ENCODE measurements at places on chromosomes 6 and 20.

GRCh38 chr20:45419188-45420091, 3.5 kb downstream of the PIGT start:
- H3K4me3 ChIP-seq, result no peak overlapping the region
- H3K27me3 ChIP-seq, result no peaks in the 10 kb centered on the region
- peaks cover 51% of the 10 kb centered on the region for H3K36me3 ChIP-seq
- peaks cover 9% of the 10 kb centered on the region for H3K4me1 ChIP-seq

GRCh38 chr6:126227833-126228702, 111.8 kb upstream of the CENPW start:
- H3K4me3 ChIP-seq, result no peak overlapping the region
- H3K36me3 ChIP-seq, result no peaks in the 10 kb centered on the region
- H3K27ac ChIP-seq, result no peak overlapping the region

DNA sequence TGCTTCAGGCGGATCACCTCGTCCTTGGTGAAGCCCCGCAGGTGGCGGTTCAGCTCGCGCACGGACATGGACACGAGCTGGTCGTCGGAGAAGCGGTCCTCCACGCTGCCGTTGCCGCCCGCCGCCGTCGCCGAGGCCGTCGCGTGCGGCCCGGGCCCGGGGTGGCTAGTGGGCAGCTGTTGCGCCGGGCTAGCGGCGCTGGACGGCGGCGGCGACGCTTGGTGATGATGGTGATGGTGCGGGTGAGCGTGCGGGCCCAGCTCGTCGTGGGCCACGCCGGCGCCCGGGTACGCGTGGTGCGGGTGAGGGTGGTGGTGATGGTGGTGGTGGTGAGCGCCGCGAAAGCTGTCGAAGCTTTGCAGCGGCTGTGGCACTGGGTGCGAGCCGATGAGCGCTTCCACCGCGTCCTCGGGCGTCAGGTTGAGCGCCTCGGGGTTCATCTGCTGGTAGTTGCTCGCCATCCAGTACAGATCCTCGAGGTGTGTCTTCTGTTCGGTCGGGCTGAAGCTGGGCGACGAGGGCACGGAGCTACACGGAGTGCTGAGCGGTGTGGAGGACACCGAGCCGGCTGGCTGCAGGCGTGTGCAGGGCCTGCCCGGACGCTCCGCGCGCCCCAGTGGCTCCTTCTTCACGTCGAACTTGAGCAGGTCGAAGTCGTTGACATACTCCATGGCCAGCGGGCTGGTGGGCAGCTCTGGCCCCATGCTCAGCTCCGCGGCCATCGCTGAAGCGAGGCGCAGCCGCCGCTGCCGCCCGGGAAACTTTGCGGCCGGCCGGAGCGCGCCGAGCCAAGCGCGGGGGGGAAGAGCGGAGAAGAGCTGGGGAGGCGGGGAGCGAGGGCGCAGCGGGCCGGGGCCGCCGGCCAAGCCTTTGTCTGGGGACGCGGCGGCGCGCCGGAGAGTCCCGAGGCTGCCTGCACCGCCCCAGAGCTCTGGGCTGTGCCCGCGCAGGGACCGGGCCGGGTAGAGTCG, 622 bp downstream of the MAFB start:
- H3K4me1 ChIP-seq, result peaks cover 66% of the 10 kb centered on the region
- no peak for DNase-seq
- H3K36me3 ChIP-seq, result peaks cover 2% of the 10 kb centered on the region
- H3K4me3 ChIP-seq, result peak overlapping the region; percentile 54
- peak overlapping the region; percentile 40 for H3K27ac ChIP-seq

- peaks cover 19% of the 10 kb centered on the region for H3K36me3 ChIP-seq
- DNase-seq, result no peak
- no peak overlapping the region for H3K27ac ChIP-seq
- H3K27me3 ChIP-seq, result no peaks in the 10 kb centered on the region
These were observed 16.5 kb upstream of the EFHC1 start for GRCh38 chr6:52403627-52404026.

DNA sequence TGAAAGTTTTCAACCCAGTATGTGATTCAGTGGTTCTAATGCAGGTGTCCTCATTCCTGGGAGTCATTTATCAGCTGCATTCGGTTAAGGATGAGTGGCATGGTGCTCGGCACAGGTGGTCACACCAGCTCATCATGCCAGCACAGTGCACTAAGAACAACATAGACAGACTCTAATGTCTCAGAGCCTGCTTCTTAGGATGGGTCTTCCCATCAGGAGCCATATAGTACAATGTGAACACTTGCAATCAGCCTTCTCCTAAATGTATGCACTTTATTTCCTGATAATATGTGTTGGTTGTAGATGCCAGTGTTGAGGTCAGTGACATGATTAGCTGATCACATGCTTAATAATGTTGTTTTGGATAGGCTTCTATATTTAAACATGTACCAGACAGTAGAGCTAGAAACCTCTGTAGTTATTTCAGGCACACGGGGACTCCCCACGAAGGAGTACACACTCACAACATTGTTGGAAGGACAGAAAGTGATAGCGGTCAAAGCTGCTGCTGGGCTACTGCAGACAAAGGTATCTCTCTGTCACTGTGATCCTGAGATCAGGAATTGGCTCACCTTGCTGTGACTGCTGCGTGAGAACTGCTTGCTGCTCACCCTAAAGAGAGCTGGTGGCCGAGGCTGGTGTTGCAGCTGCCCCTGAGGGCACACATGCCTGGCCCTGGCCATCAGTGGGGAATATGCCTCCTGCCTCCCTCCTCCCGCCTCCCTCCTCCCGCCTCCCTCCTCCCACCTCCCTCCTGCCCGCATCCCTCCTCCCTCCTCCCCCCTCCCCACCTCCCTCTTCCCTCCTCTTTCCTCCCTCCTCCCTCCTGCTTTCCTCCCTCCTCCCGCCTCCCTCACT, 195.4 kb downstream of the SMOC2 start:
- no peak overlapping the region for H3K27ac ChIP-seq
- H3K36me3 ChIP-seq, result no peaks in the 10 kb centered on the region
- no peak for DNase-seq
- H3K27me3 ChIP-seq, result no peaks in the 10 kb centered on the region
- no peak overlapping the region for H3K4me3 ChIP-seq

- H3K4me1 ChIP-seq, result no peaks in the 10 kb centered on the region
- H3K27ac ChIP-seq, result no peak overlapping the region
- H3K27me3 ChIP-seq, result no peaks in the 10 kb centered on the region
- no peak for DNase-seq
- H3K36me3 ChIP-seq, result no peaks in the 10 kb centered on the region
- H3K4me3 ChIP-seq, result no peak overlapping the region
These were observed 645.8 kb upstream of the ARID1B start for GRCh38 chr6:156131221-156131903.

- no peak for DNase-seq
- H3K27me3 ChIP-seq, result no peaks in the 10 kb centered on the region
- H3K4me1 ChIP-seq, result no peaks in the 10 kb centered on the region
- H3K36me3 ChIP-seq, result no peaks in the 10 kb centered on the region
- no peak overlapping the region for H3K27ac ChIP-seq
- H3K4me3 ChIP-seq, result no peak overlapping the region
These were observed 92.1 kb upstream of the NEDD9 start for GRCh38 chr6:11324453-11325015.

DNA sequence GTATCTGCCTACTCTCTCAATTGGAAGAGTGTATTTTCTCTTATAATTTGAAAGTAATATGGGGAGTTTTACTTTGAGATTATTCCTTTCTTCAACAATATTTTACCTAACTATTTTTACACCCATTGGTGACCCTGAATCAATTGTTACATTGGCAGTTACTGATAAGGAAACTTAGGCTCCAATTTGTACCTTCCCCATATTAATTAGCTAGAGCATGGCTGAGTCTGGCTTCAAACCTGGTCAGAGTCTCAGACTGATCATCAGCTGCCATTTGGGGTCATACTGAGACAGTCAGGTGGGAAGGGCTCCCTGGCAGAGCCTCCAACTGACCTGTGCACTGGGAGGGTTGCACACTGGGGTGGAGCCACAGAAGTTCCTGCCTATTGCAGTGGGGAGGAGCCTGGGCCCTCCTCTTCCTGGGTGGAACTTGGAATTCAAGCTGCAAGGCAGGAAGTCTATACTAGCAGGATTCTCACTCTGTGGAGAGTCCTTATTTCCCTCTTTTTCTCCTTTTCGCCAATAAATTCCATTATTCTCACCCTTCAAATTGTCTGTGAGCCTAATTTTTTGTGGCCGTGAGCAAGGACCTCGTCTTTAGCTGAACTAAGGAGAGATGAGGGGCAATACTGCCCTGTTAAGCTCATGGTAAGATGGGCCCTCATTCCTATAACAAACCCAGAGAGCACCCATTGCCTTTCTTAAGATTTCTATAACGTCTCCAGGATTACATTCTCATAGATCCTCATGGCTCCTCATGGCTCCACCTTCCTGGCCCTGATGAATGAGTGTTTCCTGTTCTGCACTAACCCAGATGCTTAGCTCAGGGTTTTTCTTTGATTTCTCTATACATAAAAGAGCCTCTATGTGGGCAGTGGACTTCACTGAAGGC, 285.1 kb downstream of the ADGB start:
- H3K4me1 ChIP-seq, result no peaks in the 10 kb centered on the region
- H3K4me3 ChIP-seq, result no peak overlapping the region
- no peaks in the 10 kb centered on the region for H3K36me3 ChIP-seq
- DNase-seq, result no peak

- no peak overlapping the region for H3K27ac ChIP-seq
- H3K4me3 ChIP-seq, result no peak overlapping the region
- no peaks in the 10 kb centered on the region for H3K27me3 ChIP-seq
These were observed 138.1 kb downstream of the SOBP start for GRCh38 chr6:107627969-107628368.

DNA sequence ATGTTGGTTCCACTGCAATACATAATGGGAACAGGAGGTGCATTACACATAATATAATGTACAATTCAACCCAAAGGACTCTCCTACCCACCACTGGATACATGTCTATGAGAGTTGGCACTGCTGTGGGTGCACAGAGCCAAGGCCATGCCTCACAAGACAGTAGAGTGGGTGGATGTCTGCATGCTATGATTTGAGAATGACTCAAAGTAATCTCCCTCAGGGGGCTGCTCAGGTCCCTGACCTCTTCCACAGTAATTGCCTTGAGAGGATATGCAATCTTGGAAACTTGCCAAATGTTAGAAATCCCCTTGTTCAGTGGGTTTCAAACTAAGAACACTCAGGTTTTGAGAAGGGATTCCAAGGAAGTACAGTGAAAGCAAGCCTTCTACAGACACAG, 79.0 kb downstream of the ANKEF1 start:
- H3K27ac ChIP-seq, result no peak overlapping the region
- no peaks in the 10 kb centered on the region for H3K36me3 ChIP-seq
- peaks cover 4% of the 10 kb centered on the region for H3K4me1 ChIP-seq
- no peak for DNase-seq
- no peak overlapping the region for H3K4me3 ChIP-seq

GRCh38 chr6:168163096-168163731, 84.2 kb upstream of the FRMD1 start:
- peaks cover 8% of the 10 kb centered on the region for H3K4me1 ChIP-seq
- H3K36me3 ChIP-seq, result no peaks in the 10 kb centered on the region

- peaks cover 17% of the 10 kb centered on the region for H3K27me3 ChIP-seq
- no peaks in the 10 kb centered on the region for H3K36me3 ChIP-seq
- H3K4me1 ChIP-seq, result peaks cover 19% of the 10 kb centered on the region
- no peak for DNase-seq
- no peak overlapping the region for H3K27ac ChIP-seq
These were observed 24.1 kb upstream of the SULF2 start for GRCh38 chr20:47809161-47809960.

DNA sequence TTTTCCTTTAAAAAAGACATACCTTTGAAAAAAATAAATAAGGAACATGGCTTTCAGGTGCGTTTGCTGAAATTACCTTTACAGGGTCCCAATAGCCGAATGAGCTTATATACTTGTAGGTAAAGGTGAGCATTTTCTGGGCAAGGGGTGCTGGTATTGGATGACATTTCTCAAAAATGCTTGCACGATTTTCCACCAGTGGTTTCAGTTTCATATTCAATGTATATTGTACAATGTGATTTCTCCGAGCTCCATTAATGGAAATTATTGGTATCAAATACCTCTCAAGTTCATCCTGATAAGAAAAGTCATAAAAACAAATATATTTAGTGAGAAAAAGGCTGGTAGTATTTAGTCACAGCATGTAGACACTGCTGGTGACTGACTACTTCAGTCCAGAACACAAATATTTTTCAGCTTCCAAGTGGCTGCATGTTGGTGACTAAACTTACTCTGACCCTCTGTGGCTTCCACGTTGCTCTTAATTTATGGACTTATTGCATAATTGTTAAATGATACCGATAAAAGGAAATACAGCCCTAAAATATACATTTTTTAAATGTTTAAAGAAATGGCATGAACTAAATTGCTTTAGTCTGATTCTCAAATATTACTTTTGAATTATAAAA, 32.9 kb upstream of the ZBTB24 start:
- H3K4me3 ChIP-seq, result no peak overlapping the region
- no peaks in the 10 kb centered on the region for H3K4me1 ChIP-seq
- H3K27me3 ChIP-seq, result no peaks in the 10 kb centered on the region
- H3K36me3 ChIP-seq, result no peaks in the 10 kb centered on the region
- H3K27ac ChIP-seq, result no peak overlapping the region

DNA sequence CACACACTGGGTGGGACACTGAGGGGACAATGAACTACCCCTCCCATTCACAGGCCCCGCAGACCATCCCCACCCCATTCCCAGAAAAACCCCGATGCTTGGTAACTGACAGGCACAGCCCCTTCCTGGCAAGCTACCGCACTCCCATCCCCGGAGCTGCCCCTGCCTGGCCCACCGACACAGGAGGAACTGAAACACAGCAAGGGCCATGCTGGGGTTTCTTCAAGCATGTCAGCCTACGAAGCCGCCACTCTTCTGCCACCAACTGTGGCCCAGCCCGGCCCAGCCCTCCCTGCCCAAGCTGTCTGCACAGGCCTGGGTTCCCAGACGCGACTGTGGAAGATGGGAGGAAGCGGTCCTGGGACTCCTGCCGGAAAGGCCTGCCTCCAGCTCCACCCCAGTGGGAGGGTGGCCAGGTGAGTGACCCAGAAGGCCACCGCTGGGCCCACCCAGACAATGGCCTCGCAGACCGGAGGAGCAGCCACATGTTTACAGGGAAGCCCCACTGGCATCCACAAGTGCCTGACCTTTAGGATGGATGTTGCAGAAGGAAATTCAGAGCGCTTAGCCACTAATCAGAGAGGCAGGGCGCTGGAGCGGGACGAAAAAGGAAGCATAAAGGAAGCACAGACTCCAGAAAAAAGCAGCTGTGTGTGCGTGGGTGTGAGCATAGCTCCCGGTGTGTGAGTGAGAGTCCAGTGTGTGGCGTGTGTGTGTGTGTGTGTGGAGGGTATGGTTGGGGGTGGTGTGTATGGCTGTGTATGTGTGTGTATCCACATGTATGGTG, 91.6 kb downstream of the PRND start:
- H3K27ac ChIP-seq, result peak overlapping the region; percentile 58
- H3K4me1 ChIP-seq, result peaks cover 61% of the 10 kb centered on the region
- no peaks in the 10 kb centered on the region for H3K27me3 ChIP-seq
- H3K36me3 ChIP-seq, result peaks cover 35% of the 10 kb centered on the region
- DNase-seq, result no peak

GRCh38 chr6:156423075-156423474, 354.1 kb upstream of the ARID1B start:
- no peaks in the 10 kb centered on the region for H3K4me1 ChIP-seq
- DNase-seq, result no peak
- H3K4me3 ChIP-seq, result no peak overlapping the region
- H3K36me3 ChIP-seq, result no peaks in the 10 kb centered on the region
